ENCODE measurements at places on chromosomes 2 and 18. TPM values are rescaled to one million over a fixed set of nuclear protein-coding genes. Genes with fewer than 3 reads are reported as not detected.

DNA sequence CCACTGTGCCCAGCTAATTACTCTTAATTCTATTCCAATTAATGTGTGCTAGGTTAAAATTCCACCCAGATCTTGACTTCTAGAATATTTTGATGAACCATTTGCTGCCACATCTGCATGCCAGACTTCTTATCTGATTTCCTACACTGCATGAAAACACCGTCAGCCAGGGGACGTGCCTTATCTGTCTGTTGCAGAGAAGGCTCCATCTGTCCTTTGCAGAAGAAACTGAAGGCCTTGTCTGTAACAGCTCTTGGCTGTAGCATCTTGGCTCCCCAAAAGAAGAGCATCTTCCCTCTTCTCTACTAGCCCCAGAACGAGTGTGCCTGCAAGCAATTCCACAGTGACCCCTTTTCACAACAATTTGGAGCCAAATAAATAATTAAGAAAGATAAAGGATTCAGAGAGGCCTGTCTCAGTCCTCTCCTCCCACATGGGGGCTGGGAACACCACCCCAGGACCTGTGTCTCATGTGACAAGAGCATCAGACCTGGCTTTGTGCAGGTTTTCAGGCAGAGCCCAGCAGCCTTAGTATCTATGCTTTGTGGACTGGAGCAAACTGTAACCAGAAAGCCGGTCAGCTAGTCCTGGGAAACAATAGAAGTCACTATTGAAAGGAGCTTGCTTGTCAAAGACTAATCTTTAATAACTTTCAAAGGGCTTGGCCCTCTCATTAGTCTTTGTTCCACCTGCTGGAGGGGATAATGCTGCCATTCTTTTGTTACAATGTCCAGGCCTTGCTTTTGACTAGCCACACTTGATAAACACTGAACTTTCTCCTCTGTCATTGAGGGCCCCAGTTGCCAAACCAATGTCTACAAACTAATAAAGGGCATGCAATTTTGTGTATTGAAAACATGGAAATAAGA, 84.0 kb upstream of the NEUROD1 start:
- DNase-seq = no peak

DNA sequence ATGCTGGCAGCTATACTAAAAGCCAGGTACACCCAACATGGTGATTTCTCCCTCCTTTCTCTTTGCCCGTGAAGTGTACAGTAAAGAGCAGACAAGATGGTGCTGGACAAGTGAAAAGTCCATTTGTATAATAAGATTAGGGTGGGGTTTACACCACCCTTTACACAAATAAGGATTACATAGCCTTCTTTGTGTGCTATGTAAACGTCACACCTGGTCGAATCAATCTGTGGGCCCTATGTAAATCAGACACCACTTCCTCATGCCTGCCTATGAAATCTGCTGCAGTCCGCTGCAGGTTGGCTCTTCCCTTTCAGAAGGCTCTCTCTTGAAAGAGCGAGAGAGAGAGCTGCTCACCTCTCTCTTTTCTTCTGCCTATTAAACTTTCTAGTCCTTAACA, 1054.3 kb upstream of the SLC39A10 start:
- no peak for DNase-seq

The ALLC gene
- total RNA-seq = not detected

The NT5DC4 gene
- not detected for total RNA-seq

The DRC1 gene
- total RNA-seq = not detected

DNA sequence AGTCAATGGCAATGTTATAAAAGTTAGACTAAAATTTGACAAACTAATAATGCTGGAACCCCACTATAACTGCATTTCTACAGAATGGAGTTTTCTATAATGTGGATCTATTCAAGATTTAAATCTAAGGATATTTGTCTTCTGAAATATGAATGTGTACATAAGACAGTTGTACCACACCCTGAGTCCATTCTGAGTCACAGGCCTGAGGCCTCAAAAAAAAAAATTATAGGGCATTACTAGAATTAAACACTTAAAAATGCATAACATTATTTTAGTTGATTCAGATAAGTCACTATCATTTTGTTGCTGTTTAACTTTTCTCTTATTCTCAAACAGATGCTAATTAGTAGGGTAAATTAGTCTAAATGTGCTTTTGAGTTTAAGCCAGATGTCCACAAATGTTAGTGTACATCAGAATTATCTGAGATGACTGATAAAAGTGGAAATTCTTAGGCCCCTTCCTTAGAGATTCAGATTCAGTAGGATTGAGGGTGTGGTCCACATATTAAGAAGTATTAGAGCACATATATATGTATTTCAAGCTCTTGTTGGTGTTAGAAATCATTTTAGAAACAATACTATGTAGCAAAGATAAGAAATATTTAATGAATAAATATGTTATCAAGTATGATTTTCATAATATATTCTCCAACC, 42.4 kb upstream of the COL5A2 start:
- no peak for DNase-seq

The GALR1 gene
- total RNA-seq = not detected

DNA sequence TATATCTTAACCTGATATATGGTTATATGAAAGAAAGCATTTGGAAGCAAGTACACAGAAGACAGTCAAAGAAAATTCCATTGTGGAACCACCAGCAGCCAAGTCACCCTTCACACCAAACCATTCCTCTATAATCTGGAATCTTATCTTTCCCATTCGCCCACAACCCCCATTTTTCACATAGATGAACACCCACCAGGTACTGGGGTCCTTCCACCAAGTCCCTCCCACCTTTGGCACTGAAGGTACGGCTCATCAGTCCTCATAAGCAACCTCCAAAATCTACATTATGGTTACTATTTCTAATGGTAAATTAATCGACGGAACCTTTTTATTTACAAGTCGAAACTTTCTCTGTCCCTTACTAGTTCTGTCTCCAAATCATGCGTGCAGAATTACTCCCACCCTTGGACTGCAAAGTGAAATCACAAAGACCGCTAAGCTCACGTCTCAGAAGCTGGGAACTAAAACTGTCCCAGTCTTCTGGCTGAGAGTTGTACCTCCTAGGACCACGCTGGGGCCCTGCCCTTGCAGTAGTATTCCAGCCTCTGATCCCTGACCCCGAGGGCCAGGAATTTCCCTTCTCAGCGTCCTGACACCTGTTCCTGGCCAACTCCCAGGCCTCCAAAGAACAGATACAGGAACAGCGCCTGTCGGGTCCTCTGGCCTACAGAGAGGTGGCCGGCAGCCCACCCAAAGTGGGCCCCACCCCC, 702 bp downstream of the OLA1 start:
- no peak for DNase-seq

GRCh38 chr2:86783615-86784339, 6.9 kb downstream of the CD8A start:
- no peak for DNase-seq

- DNase-seq = no peak
Observed at GRCh38 chr2:45886171-45886663, 234.7 kb downstream of the PRKCE start.

DNA sequence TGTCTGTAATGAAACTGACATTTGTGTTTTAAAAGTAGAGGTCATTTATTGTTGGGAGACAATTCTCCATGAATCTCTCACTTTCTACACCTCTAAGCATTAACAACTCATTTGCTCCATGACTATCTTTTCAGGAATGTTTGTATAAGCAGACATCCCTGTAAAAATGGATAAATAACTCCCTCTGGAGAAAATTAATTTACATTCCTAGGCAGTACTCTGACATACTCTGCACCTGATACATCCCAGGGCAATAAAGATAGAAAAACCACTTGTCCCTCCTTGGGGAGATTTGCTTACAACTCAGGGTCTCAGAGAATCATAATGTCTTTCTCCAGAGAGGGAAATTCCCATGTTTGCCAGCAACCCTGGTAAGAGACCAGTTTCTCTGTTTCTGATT, 1037.7 kb upstream of the SLC39A10 start:
- no peak for DNase-seq

- peak; percentile 39 for DNase-seq
Observed at GRCh38 chr2:132815516-132815915, 145.5 kb upstream of the LYPD1 start.

GRCh38 chr2:199762963-199763362, 88.0 kb downstream of the FTCDNL1 start:
- no peak for DNase-seq

DNA sequence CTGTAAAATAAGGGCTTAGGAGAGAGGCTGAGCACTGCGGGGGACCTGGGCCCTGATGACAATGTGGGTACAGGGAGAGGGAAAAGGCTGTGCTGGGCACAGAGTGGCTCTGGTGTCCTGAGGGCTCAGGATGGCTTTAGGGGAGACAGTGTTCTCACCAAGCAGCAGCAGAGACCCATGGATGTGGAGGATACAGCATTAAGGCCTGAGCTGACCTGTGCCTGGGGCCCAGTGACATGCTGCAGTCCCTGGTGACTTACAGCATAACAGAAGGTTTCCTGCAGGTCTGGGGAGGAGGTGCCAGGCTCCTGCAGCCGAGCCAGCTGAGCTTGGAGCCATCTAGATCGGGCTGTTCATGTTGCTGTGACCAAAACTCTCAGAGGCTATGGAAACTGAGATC, 191.3 kb upstream of the SMAD2 start:
- DNase-seq = no peak

The DNAH7 gene
- 0.43 TPM for total RNA-seq

DNA sequence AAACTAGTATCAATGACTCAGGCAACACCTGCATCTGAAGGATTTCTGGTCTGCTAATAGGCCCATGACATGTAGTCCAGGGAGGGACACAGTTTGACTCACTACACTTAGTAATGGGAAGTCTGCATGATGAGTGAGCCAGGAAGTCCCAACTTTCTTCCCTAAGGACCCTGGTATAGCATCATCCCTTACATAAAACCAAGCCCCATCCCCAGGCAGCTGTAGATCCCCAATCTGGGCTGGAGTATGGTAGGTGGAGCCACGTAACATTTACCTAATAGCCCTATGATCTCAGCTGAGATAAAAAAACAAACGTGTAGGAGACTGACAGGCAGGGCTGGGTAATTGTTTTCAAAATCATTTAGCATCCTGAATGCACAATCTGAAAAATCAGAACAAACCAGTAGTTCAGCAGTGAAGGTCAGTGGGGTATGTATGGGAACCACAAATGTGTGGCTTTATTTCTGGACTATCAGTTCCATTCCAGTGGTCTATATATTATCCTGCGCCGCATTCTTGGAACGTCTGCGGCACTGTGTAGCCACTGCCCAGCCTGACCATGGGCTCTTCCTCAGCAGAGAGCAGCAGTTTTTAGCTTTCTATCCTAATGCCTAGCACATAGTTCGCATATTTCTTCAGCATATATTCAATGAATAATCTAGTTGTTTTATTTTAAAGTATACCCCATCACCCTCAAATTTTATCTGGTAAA, 33.5 kb downstream of the EPB41L3 start:
- no peak for DNase-seq

The ACMSD gene
- total RNA-seq = not detected

The OTOF gene
- total RNA-seq = not detected

DNA sequence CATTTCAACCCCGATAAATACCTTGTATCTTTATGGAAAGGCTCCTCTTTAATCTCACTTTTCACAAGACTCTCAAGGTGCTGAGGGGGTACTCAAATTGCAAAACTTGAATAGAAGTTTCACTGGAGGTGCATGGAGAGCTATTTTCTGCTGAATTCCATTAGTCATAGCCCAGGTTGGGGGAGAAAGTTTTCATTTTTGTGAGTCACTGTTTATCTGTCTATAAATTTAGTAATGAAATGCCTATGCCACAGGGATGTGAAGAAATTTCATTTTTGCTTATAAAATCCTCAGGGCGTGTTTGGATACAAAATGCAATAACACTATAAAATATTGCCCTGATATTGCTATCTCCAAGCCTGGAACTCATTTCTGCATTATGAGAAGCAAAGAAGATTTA, 346.3 kb downstream of the LRATD1 start:
- DNase-seq = no peak

The GPR155 gene
- total RNA-seq = 23.3 TPM

DNA sequence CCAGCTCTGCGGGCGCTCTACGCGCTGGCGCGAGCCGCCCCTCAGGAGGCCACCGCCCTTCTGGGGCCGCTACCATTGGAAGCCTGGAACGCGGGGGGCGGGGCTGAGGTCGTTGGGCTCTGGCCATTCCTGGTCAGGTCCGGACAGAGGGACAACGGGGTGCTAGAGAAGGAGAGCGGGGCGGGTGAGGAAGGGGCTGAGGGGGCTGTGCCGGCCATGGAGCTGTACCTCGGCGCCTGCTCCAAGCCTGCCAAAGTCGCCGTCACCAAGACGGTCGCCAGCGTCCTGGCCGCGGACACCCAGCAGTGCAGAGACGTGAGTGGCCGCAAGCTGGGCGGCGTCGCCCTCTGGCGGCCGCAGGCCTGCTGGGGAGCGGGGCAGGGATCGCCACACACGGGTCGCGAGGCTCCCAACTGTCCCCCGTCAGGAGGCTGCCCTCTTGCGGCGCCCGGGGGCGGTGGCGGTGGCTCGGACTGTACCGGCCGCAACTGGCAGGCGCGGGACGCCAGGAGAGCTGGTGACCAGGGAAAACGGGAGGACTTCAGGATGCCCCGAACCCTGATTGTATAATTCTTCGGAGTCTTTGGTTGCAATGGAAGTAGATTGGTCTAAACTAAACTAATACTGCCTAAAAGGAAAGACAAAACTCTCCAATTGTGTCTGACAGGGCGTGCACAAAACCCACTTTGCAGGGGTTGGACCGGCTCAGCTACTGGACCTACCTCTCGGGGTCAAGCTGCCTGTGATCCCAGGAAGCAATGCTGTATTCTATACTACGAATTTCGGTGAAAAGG, at the start of gene FSIP2:
Gene FSIP2, plus strand, starts transcription at position 126 of the 794 bp plus-strand sequence. Its CDS starts 91 bp downstream, at position 217.
- peak; percentile 82 for DNase-seq

The CSRNP3 gene
- total RNA-seq = not detected

Data from MG63 (cell line).